Fibroblast of skin of left biceps (primary cell): ENCODE measurements at places on chromosomes 12 and 14.

DNA sequence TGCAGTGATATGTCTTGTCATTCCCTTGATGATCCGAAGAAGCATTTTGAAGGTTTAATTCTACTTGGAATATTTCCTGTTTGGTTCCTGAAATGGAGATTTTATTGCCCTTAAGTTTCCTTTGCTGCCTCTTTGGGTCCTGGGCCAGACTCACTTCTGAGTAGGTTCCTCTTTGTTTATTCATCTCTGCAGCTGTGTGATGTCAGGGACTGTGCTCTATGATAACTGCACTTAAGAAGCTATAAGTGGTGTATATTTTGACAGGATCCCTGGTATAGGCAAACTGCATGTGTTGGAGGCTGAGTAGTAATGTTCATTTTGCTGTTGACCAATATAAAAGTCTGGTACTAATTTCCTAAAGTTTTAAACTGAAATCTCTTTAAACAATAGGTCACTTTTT, at the start of gene KLRC4:
TSS of gene KLRC4 (minus strand) at position 366 of the 400 bp plus-strand sequence. CDS start at position 184, 182 bp downstream.
- DNase-seq: no peak

DNA sequence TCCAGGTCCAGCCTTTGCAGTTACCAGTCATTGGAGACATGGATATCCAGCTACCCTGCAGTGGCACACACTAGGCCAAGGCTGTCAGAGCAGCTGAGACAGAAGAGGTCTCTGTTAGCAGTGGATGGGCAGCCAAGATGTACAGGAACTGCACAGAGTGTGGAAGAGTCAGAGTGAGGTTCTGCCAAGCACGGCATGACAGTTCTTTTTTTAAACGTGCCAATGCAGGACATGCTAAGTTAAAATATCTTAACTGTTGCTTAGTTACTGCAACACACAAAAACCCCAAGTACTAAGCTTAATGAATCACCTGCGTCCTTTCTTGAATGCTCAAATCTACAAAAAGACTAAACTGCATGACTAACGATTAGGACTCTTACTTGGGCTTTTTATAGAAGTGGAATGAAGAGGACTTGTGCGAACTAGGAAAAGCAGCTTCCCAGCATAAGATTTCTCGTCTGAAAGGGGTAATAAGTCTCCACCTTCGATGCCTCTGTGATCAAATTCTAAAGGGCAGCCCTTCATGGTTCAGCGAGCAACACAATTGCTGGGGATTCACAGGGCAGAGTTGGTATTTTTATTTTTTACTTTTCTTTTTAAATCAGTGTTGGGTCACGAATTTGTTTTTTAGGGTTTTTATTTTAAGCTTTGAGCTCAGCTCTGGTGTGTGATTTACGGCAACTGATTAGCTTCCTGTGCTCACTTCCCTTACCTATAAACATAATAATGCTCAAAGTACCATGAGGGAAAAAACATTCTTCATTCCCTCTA, 20.6 kb downstream of the MAPK1IP1L start:
- no peak for DNase-seq

DNA sequence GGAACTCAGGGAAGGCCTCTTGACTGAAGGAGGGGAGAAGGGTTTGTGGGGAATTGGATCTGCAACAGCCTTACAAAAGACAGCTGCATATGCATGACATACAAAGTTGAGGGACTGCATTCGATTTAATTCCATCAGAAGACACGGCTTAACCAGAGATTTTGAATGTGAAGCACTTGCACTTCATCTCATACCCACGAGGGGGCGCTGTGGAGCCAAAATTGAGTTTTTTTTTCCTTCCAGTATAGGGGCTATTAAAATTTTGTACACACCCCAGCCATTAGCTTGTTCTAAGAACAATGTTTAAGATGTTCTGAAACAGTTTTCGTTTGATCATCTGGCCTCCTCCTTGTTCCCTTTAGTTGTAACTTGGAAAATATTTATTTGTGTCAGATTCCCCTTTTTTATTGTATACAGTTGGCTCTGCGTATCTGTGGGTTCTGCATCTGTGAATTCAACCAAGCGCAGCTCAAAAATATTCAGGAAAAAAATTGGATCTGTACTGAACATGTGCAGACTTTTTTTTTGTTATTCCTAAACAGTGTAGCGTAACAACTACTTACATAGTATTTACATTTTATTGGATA, 1.6 kb downstream of the SUDS3 start:
- DNase-seq: no peak

DNA sequence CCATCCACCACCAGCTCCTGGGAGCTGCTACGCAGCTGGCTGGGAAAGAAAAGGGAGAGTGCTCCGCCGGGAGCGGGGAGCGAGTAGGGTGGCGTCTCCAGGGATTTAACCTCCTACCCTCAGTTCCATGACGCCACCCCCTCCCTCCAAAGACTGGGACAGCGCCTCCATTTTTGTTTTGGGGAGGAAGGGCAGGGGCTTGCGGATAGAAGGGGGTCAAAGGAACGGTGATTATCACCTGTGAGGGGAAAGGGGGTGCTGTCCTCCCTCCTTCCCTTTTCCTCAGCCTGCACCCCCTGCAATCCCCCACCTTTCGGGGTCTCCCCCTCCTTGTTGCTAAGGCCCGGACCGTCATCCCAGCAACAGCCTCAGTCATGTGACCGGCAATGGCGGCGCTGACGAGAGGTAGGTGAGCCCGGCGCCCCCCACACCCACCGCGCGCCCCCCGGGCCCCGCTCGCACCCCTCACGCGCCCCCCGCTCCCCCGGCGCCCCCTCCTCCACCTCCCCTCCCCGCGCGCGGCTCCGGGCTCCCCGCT, at the start of gene DTX3:
TSS of gene DTX3 (plus strand) at position 371 of the 538 bp plus-strand sequence. CDS start 1,694 bp downstream, outside the sequence.
- DNase-seq: no peak

DNA sequence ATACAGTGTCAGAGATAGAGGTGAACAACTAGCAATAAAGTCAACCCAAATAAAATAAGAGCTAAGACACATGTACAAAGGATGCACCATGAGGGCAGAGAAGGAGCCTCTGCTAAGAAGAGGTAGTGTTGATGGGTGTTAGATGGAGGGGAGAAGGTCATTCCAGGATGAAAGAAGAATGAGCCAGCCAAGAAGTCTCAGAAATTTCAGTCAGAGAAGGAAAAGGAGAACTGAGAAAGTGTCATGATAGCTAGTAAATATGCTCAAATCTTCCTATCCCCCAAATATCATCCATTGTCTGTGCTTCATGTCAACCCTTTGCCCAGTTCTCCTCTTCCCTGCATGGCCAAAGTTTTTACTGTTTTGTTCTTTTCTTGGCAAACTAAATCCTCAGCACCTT, 225.2 kb upstream of the BTG1 start:
- DNase-seq: no peak

GRCh38 chr12:116863275-116863767, 17.9 kb downstream of the HRK start:
- DNase-seq: no peak

GRCh38 chr12:111031916-111032590, 111.7 kb upstream of the MYL2 start:
- no peak for DNase-seq

- DNase-seq: no peak
These were observed 32.0 kb downstream of the PEX5 start for GRCh38 chr12:7221486-7221885.
